ENCODE measurements at places on chromosomes 16 and 17. TPM values are rescaled to one million over a fixed set of nuclear protein-coding genes. Genes with fewer than 3 reads are reported as not detected.

DNA sequence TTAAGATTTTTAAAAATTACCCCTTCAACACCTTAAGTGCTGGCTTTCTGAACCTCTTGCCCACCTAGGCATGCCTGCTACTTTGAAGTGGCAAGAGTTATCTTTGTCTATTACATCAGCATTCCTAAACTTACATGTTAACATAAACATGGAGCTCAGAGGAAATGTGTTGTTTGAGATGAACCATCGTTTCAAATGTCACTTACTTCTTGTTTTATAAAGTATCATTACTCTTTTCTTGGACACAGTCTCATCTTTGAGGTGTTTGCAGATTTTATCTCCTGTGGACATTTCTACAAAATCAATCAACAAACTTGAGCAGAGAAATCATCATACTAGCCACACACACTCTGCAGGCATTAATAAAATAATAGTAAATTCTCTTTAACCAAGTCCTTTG is 184.9 kb downstream of the WWOX start:
- H3K27me3 ChIP-seq: no peaks in the 10 kb centered on the region
- H3K4me1 ChIP-seq: no peaks in the 10 kb centered on the region
- no peak overlapping the region for H3K4me3 ChIP-seq
- no peaks in the 10 kb centered on the region for H3K36me3 ChIP-seq
- H3K27ac ChIP-seq: no peak overlapping the region

DNA sequence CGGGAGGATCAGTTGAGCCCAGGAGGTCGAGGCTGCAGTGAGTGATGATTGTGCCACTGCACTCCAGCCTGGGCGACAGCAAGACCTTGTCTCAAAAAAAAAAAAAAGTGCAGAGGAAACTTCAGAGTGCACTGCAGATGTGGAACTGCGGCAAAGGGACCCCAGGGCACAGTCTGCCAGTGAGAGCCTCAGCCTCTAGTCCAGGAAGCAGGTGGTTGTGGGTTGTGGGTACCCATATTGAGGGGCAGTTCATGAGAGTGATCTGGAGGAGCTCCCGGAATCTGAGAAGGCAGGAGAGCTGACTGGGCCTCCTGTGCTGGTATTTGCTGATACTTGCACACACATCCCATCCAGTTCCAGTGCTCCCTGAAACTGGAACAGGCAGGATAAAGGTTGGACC is 13.1 kb downstream of the FOXN1 start:
- peaks cover 8% of the 10 kb centered on the region for H3K4me1 ChIP-seq
- H3K36me3 ChIP-seq: no peaks in the 10 kb centered on the region
- peak; percentile 35 for DNase-seq
- H3K4me3 ChIP-seq: no peak overlapping the region
- H3K27ac ChIP-seq: no peak overlapping the region

DNA sequence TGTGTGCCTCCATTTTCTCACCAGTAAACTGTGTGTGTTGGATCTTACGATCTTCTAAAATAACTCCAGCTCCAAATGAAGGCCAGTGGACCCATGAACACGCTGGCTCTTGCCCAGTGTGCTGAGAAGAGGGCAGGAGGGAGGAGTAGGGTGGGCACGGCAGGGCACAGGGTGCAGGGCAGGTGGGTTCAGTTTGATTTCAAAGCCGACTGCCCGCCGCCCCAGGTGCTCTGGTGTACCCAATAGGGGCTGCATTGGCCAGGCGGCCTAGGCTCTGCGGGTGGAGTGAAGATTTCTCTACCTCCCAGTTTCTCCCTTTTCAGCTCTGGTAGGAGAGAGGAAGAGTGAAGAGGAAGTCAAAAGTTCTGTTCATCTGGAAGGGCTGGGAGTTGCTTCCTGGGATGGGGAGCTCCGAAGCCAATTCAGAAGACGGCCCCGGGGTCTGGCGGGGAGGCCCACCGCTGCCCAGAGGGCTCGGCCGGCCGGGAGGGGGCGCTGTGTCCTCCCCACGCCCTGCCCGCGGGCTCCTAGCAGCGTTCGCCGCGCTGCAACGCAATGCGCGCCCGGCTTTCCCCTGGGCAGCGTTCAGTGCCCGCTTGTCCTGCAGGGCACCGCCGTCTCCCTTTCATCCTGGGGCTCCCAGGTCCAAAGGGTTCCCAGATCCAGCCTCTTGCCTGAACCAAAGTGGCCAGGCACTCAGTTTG is 1.1 kb upstream of the CRHR1 start:
- H3K27ac ChIP-seq: no peak overlapping the region
- H3K4me3 ChIP-seq: peak overlapping the region; percentile 59
- H3K4me1 ChIP-seq: peaks cover 4% of the 10 kb centered on the region
- H3K27me3 ChIP-seq: peaks cover 70% of the 10 kb centered on the region

GRCh38 chr17:17091276-17091675 is 49.0 kb downstream of the MPRIP start:
- H3K4me3 ChIP-seq: no peak overlapping the region
- H3K27ac ChIP-seq: no peak overlapping the region
- H3K27me3 ChIP-seq: no peaks in the 10 kb centered on the region
- no peak for DNase-seq
- H3K4me1 ChIP-seq: peaks cover 25% of the 10 kb centered on the region

DNA sequence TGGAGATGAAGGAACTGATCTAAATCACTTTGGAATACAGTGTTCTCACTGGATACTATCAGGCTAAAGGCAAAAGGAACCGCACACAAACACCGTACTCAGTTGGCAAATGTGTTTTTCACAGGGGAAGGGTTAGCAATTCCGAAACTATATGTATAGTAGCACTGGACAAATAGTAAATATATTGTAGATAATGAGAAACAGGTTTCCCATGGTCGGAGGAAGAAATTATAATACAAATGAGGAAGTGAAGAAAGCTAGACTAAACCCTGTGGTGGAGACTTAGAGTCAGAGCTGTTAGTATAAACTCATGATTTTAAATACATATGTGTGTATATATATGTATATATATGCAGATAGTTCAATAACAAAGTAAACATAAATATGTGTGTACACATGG is 414.1 kb upstream of the SALL1 start:
- no peaks in the 10 kb centered on the region for H3K4me1 ChIP-seq
- no peaks in the 10 kb centered on the region for H3K36me3 ChIP-seq
- H3K4me3 ChIP-seq: no peak overlapping the region
- no peak overlapping the region for H3K27ac ChIP-seq
- DNase-seq: no peak
- no peaks in the 10 kb centered on the region for H3K27me3 ChIP-seq

DNA sequence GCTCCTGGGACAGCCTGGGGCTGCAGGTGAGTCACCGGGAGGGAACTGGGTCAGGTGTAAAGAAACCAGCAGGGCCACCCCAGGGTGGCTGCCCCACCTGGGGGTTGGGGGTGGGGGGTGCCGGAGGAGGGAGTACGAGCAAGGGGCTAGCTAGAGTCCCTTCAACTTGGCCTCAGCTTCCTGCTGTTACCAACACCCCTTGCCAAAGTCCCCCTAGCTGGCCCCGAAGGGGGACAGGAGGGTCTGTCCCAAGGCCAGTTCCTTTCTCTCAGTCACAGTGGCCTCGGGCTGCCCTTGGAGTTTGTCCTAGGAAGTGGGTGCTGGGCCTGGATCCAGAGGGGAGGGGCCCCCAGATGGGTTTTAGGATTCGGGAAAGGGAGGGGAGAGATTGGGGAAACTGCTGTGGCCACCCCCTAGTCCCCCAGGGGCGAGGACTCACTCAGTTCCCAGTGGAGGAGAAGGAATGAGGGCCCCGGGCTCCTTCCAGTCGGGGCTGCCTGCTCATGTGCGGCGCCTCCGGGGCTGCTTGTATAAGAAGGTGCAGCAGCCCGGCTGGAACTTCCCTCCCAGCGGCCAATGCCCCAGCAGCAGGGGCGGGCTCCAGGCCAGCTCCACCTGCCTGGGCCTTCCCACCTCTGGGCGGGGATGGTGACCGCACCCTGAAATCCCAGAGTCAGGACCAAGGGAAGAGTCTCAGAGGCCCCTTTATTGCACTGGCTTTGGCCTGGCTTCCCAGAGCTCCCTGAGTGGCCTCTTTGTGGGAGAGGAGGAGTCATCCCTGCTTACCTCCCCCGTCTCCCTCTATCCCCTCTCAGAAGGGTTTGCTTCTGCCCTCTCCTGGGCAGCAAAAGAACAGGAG is 7.3 kb downstream of the ARHGAP27 start:
- H3K27ac ChIP-seq: no peak overlapping the region
- H3K36me3 ChIP-seq: peaks cover 37% of the 10 kb centered on the region
- no peak for DNase-seq

DNA sequence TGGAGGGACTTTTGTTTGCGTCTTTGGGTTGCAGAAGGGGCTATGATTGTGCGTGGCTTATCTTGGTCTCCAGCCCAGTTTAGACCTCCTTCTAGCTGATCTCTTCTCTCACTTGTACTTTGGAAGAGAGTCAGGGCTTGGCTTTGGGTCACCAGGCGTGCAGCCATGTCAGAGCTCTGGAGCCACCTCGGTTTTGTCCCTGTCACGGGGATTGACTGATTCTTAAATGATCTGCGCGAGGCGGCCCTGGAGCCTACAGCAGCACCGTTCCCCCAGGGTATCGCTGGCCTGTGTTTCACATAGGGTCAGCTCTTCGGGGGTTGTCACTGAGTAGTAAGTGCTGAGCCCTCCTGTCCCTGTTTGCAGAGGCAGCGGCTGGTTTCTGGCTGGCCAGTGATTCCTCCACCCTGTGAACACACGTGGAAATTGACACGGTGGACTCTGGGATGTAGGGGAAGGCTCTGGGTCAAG is 209.8 kb upstream of the CHMP6 start:
- DNase-seq: no peak
- H3K4me1 ChIP-seq: peaks cover 88% of the 10 kb centered on the region
- H3K4me3 ChIP-seq: peak overlapping the region; percentile 52
- peaks cover 54% of the 10 kb centered on the region for H3K36me3 ChIP-seq

DNA sequence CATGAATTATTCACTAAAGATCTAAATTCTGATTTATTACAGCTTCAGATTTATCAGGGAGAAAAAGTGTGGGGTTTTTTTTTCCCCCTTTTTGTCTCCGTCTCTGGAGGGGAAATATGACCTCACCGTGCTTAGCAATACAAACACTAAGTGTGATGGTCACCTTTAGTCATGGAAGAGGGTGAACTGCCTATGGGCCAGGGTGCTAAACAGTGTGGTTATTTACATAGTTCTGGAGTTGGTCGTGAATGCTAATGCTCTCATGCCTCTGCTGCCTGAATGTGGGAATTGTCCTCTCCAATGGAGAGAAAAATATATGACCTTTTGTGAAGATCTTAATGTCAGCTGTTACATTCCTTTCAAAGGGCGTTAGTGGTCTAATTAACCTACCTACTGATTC is 44.8 kb upstream of the MSI2 start:
- DNase-seq: no peak
- H3K27me3 ChIP-seq: peaks cover 17% of the 10 kb centered on the region
- H3K4me1 ChIP-seq: no peaks in the 10 kb centered on the region
- no peak overlapping the region for H3K4me3 ChIP-seq

GRCh38 chr16:85231959-85232358 is 119.7 kb upstream of the CIBAR2 start:
- DNase-seq: no peak
- peaks cover 14% of the 10 kb centered on the region for H3K27me3 ChIP-seq
- H3K4me1 ChIP-seq: peaks cover 10% of the 10 kb centered on the region
- no peaks in the 10 kb centered on the region for H3K36me3 ChIP-seq

GRCh38 chr17:34339138-34339770 is 17.0 kb upstream of the CCL13 start:
- no peaks in the 10 kb centered on the region for H3K36me3 ChIP-seq
- no peak overlapping the region for H3K4me3 ChIP-seq
- H3K27ac ChIP-seq: no peak overlapping the region
- no peak for DNase-seq
- H3K27me3 ChIP-seq: peaks cover 32% of the 10 kb centered on the region

- H3K4me1 ChIP-seq: peaks cover 11% of the 10 kb centered on the region
- no peak overlapping the region for H3K4me3 ChIP-seq
- H3K27me3 ChIP-seq: no peaks in the 10 kb centered on the region
- H3K27ac ChIP-seq: no peak overlapping the region
These were observed 30.0 kb downstream of the SF3B3 start for GRCh38 chr16:70553645-70554044.

DNA sequence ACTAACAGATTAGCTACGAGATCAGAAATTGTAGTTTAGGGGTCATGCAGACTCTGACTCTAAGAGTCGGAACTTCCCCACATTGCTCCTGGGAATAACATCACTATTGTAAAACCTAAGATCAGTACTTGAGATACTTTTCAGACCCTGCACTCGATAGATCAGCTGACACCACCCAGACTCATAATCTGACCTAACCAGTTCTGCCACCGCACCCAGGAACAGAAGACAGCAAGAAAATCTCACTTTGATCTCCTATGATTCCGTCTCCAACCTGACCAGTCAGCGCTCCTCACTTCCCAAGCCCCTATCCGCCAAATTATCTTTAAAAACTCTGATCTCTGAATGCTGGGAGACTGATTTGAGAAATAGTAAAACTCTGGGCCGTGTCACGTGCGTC is 27.2 kb upstream of the ASGR2 start:
- no peak for DNase-seq
- no peaks in the 10 kb centered on the region for H3K4me1 ChIP-seq
- H3K27ac ChIP-seq: no peak overlapping the region
- no peak overlapping the region for H3K4me3 ChIP-seq

ALOXE3 gene
- not detected for total RNA-seq

TBX6 gene
- 1.3 TPM for total RNA-seq

TLCD2 gene
- not detected for total RNA-seq

DNAH17 gene
- total RNA-seq: 0.10 TPM

IGSF6 gene
- total RNA-seq: 0.24 TPM

HOXB9 gene
- 0.37 TPM for total RNA-seq

HBQ1 gene
- total RNA-seq: not detected

MT1A gene
- total RNA-seq: not detected
